ENCODE measurements at places on chromosomes 6 and 20.
A peak's percentile ranks its signal among the peaks of the same experiment; 100 is the strongest.

- no peak for DNase-seq
These were observed 39.9 kb upstream of the DST start for GRCh38 chr6:56682635-56683034.

DNA sequence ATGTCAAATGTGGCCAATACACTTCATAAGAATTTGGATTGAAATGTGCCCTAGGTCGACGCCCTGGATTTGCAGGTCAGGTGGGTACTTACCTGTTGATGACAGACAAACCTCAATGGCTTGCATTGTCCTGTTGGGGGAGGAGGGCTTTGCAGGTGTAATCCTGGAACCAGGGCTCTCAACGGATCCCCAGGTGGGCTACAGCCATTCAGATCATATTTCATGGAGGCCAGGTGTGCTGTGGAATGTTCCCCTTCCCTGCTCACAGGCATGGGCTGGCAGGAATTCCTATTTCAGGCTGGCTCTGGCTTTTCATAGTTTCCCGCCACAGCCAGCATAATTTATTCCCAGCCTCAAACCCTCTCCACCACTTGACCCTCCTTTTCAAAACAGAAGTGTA is 254.7 kb downstream of the SMOC2 start:
- no peak for DNase-seq

DNA sequence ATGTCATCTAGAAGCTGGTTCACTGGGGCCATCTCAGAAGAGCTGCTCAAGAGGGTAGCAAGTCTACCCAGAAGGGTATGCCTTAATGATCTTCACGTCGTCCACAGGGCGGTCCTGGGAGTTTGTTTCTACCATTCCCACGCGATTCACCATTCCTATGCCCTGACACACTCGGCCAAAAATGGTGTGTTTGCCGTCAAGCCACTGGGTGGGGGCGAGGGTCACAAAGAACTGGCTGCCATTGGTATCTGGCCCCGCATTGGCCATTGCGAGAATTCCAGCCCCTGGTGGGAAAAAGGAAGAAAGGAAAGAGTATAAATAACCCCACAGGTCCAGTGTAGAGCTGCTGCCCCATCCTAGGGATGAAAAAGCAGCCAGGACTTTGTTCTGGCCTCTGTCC is 16.5 kb upstream of the CPNE5 start:
- no peak for DNase-seq

GRCh38 chr6:84422380-84422968 is 195.0 kb upstream of the CEP162 start:
- peak; percentile 48 for DNase-seq

DNA sequence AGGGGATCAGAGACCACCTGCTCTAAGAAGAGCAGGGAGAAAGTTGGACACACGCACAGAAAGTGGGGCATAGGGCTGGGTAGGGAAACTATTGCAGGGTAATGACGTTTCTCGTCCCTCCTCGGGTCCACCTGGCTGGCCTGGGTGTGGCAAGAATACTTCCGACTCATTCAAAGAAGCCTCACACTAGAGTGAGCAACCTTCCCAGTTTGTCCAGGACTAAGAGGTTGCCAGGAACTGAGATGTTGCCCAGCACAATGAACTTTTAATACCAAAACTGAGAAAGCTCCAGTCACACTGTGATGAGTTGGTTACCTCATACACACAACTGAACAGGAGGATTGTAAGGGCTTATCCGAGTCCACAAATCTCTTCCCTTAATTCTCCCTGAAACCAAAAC is 74.5 kb upstream of the ADGRF1 start:
- DNase-seq, result no peak

DNA sequence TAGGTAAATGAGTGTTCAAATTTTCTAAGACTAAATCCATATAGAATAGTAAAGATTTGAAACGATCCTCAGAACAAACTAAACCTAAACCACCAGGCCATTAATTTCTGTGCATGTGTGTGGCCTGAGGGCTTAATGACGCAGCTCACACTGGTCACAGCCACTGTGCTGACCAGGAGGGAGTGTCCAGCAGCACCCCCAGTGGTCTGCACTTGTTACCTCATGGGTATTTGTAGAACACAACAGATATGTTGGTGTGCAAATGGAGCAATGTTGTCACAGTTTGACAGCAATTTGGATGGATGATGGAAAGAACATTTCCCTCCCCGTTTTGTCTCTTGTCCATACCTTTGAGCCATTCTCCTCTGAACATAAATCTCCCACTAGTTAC is 122.4 kb upstream of the EXOC2 start:
- DNase-seq, result no peak

- DNase-seq, result no peak
These were observed 150.0 kb downstream of the BTBD3 start for GRCh38 chr20:12067686-12068085.

- no peak for DNase-seq
These were observed 293.0 kb downstream of the RNGTT start for GRCh38 chr6:88670369-88670768.

DNA sequence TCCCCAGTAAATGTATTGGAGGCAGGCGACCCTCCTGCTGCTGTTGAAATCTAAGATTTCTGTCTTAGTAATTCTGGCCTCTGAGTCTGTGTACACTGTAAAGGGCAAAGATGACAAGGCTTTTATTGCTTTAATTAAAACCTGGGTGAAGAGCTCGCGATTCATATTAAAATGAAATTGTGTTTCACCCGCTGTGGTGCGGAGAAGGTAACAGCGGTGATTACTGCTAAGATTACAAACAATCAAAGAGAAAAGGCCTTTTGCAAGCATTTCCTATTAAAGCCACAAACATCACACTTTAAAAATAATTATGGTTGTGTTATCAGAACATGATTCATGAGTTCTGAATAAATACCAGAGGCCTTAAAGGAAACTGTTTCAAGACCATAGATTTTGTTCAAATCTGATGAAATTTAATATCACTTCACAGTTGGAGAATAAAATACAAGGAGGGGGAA is 69.3 kb downstream of the TOX2 start:
- DNase-seq, result no peak

DNA sequence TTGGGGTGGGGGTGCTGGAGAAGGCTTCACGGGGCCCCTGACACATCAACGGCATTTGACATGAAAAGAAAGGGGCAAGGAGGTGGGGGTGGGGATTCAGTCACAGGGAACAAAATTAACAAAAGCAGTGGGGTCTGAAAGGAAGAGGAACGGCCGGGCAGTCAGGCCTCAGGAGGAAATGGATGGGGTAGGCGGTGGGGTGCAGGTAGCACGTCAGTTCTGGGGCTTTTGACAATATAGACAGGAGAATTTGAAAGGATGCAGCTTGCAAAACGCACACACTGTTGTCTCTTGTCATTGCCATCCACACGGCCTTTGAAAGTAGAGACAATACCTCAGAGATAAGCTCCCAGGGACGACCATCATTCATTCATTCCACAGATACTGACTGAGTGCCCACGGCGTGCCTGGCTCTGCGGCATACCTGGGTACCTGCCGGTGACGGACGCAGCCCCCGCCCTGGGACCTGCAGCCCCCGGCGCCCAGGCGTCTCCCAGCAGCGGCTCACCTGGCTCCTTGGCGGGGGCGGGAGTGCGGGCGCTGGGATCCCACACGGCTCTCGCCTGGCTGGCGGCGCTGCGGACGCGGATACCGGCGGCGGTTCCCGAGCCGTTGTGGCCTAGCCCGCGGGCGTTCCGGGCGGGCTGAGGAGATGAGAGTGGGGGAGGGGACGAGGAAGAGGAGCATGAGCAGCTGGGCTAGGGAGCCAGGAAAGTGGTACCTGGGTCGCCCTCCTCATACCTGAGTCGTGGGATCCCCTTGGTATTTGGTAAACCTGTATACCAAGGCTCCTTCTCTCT is at the start of gene SLC26A8:
SLC26A8 (minus strand) TSS at position 646 of the 800 bp plus-strand sequence. CDS start 4,934 bp downstream, outside the sequence.
- peak; percentile 55 for DNase-seq

GRCh38 chr20:43238833-43239232 is 49.1 kb upstream of the PTPRT start:
- peak; percentile 13 for DNase-seq

- no peak for DNase-seq
These were observed 129.7 kb downstream of the SNX5 start for GRCh38 chr20:17838921-17839320.

- DNase-seq, result no peak
These were observed 273.7 kb downstream of the PTPRK start for GRCh38 chr6:128246472-128247260.

GRCh38 chr6:108874470-108875160 is 26.4 kb downstream of the ARMC2 start:
- peak; percentile 49 for DNase-seq

DNA sequence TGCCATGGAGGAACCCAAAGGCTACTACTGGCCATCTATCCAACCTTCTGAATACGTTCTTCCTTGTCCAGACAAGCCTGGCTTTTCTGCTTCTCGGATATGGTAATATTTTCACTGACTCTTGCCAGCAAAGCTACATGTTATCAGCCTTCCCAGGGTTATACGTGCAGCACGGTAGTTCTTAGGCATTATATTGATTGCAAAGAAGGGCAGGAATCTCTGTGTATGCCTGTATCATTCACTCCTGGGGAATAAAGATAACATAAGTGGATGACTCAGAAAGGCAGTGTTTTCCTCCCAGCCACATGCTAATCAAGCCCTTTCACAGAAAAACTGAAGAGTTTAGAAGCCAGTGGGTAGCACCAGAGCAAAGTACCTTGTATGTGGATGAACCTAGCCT is 98.7 kb downstream of the ADGRG6 start:
- DNase-seq, result peak; percentile 94

DNA sequence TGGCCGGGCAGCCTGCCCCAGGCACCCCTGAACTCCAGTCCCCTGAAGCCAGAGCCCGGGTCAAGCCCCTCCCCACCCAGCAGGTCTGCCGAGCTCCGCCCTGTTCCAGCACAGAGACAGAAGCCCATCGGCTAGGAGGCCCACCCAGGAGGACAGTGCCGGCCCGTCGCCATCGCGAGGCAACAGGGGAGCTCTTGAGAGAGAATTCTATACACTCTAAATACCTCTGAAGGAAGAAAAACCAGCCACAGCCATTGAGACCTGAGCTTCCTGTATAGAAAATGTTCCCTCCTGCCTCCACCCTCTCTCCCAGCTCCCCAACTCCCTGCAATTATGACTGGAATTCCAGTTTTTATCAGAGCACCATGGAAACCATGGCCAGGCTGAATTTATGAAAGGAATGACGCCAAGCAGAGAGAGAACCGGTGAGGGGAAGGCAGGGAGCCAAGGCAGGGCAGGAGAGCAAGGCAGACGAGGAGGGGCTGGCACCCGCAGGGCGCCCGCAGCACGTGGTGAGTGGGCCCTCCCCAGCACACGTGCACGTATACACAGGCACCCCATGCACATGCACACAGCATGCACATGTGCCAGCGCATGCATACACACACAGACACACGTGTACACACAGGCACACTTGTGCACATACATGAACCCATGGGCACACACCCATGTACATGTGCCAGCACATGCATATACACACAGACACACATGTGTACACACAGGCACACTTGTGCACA is 27.6 kb upstream of the MRGBP start:
- no peak for DNase-seq

GRCh38 chr6:64083261-64083660 is 447.7 kb downstream of the PHF3 start:
- DNase-seq, result no peak

- no peak for DNase-seq
These were observed 9.9 kb downstream of the KIAA1755 start for GRCh38 chr20:38250609-38251008.

DNA sequence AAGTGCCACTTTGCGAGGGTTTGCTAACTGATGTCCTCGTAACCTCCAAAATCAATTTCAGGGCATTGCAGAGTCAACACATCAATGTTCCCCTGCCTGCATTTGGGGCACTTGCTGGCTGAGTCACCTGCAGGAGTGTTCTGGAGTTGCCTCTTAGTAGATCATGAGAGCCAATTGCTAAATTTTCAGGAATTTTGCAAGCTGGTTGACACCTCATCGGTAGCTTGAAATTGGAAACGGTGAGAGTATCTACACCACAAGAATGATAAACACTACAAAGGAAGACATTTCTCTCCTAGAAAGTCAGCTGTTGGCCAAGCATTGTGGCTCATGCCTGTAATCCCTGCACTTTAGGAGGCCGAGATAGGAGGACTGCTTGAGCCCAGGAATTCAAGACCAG is 10.8 kb upstream of the BFSP1 start:
- no peak for DNase-seq

DNA sequence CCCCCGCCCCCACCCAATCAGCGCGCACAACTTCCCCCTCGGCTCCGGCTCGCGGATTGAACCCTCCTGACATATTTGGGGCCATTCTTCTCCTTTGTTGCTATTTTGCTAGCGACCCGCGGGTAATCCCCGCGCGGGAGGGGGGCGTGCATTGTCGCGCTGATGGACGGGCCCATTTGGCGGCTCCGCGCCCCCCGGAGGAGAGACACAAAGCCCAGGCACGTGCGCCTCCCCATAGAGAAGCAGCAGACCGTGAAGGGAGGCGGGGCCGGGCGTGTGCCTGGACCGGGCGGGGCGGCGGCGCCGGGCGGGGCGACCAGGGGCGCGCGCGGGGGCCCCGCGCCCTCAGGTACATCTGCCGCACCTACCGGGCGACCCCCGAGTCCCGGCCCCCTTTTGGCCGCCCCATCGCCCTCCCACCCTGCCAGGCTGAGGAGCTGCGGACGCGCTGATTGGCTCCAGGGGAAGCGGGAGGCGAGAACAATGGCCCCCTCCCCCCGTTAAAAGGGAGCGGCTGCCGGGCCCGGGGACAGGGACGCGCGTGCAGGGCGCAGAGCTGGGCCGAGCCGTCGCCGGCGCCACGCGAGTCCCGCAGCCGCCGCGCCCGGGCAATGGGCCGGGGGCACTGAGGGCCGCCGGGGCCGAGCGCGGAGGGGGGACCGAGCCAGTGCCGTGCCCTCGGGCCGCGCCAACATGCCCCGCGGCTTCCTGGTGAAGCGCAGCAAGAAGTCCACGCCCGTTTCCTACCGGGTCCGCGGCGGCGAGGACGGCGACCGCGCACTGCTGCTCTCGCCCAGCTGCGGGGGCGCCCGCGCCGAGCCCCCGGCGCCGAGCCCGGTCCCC is at the start of gene INSM1:
INSM1 (plus strand) TSS at position 530 of the 843 bp plus-strand sequence; CDS start at position 694, 164 bp downstream.
- DNase-seq, result peak; percentile 32

GRCh38 chr6:52362443-52363227 is 684 bp downstream of the PAQR8 start:
- peak; percentile 52 for DNase-seq

DNA sequence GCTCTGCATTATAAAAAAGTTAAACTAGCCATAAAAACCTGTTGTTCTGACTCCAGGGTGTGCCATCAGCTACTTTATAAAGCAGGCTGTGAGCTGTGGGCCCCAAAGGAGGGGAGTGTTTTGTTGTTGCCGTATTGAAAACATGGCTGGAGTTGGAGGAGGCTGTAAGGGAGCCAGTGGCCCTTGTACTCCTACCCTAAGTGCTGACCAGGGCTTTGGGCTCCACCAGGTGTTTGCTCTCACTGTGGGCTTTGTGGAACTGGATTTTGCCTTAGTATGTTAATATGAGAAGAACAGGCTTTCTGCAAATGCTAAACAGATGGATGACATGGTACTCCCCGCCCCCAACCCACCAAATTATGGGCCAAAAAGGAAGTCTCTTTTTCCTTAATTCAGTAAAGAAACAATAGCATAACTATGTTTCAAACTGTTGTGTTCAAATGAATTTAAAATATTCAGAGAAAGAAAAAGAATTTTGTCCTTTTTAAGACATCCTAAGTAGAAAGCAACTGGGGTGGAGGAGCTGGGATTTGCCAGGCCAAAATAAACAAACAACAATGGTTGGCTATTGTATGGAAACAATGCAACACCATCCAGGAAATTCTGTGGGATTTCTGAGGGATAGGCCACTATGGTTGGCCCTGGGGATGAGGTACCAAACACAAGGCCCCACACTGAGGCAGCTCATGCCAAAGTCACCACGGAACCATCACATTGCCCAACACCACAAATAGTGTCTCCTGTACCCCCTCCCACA is 63.3 kb downstream of the PLCG1 start:
- DNase-seq, result no peak

Measured in hematopoietic multipotent progenitor cell treated with erythropoietin and hydrocortisone succinate and interleukin-3 and kit ligand, for 6 days (in vitro differentiated cells).